ENCODE measurements at places on chromosomes 2 and 18.

DNA sequence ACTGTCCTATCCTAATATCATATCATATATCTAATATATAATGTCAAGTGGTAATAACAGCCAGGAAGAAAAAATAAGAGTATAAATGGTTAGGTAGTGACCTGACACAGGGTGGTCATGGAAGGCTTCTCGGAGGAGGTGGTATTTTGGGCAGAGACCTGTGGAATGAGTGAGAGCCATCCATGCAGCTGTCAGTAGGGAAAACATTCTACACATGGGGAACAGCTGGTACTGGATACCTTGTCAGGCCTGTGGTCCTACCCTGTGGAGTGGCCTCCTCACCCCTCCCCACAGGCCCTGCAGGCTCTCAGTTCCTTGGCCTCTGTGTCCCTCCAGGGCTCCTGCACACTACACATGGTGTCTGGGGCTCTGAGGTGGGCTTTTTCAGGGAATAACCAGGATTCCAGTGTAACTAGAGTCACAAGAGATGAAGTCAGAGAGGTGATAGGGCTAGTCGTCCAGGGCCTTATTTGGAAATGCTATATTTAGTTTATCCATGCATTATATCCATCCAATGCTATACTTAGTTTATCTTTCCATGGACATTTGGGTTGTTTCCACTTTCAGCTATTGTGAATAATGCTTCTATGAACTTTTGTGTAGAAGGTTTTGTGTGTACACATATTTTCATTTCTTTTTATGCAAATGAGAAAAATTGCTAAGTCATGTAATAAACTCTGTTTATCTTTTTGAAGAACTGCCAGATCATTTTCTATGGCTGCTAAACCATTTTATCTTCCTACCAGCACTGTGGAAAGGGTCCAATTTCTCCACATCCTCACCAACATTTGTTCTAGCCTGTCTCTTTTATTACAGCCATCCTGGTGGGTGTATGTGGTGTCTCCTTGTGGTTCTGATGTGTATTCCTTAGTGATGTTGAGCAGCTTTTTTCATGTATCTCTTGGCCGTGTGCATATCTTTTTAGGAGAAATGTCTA is 75.6 kb downstream of the TPGS2 start:
- DNase-seq: no peak

- DNase-seq: no peak
These were observed 142.4 kb upstream of the ALPP start for GRCh38 chr2:232236200-232236599.

GRCh38 chr2:223725986-223726970 is 111.1 kb downstream of the AP1S3 start:
- no peak for DNase-seq

DNA sequence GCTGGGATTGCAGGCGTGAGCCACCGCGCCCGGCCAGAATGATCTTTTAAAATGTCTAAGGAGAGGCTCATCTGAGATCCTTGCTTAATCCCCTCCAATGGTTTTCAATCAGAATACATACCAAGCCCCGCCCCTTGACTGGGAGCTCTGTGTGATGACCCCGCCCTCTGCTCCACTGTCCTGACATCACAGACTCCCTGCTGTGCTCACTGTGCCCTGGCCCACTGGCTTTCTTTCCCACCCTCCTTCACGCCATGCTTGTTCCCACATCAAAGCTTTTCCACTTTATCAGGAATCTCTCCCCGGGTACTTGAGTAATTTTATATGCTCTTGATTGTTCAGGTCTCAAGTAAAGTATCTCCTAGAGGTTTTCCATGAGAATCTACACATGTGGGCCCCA is 762.3 kb upstream of the ID2 start:
- DNase-seq: no peak

GRCh38 chr2:242004902-242005230 is 135.3 kb downstream of the RTP5 start:
- no peak for DNase-seq

GRCh38 chr2:2974982-2975381 is 402.6 kb downstream of the EIPR1 start:
- no peak for DNase-seq

GRCh38 chr2:153455403-153455802 is 23.2 kb downstream of the RPRM start:
- no peak for DNase-seq

- no peak for DNase-seq
These were observed 12.7 kb upstream of the EFR3B start for GRCh38 chr2:25029183-25029554.

GRCh38 chr2:80167284-80167808 is 137.2 kb downstream of the LRRTM1 start:
- no peak for DNase-seq

GRCh38 chr2:168884975-168885374 is 5.3 kb downstream of the SPC25 start:
- DNase-seq: no peak

DNA sequence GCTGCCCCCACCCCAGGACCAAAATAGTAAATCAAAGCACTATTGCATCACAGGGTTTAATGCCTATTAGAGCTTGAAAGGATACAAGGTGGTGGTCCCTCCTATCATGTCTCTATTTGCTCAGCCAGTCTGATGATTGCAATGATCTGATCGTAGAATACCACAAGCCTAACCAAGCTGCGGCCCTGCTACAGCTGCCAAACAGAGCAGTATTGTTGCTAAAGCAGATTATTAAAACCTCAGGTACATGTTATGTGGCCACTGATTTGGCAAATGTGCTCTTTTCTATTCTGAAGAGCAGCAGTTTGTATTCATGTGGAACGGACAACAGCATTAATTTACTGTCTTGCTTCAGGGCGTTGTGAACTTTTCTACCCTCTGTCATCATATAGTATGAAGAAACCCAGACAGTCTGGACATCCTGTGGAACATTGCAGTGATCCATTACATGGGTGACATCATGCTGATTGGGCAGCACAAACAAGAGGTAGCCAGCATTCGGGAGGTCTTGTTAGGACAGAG is 8.4 kb upstream of the VAPA start:
- DNase-seq: no peak

DNA sequence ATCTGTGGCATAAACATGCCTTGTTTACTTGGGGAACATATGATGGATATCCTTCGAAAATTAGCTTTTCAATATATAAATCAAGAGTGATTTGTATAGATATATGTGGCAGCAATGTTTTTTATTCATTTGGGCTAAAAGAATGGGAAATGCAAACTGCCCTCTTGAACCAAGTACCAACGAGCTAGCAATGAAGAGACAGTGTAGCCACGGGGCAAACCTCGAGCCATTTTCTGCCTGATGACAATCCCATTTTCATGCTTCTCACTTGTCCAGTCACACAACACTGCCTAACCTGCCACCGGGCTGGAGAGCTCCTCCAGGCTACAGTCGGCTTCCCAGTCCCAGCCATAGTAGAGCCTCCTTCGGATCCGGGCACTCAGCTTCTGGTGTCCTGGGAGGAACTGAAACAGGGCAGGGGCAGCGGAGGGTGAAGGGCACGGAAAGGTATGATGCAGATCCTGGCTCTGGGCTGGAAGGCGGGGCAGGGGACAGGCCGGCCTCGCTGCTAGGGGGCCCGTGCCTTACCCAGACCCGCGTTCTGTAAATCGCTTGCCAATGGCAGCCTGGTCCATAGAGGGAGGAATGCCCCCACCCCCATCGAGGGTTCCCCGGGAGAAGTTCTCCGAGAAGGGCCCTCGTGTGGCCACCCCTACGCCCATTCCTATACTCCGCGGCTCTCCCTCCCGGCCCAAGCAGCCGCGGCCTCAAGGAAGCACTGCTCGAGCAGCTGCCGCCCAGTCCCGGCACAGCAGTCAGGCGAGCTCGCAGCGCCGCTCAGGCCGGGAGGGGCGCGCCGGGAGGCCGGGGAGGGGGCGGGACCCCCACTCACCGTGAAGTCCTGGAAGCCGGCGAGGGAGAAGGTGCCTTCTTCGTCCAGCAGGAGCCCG is 552 bp downstream of the CNPPD1 start:
- no peak for DNase-seq

DNA sequence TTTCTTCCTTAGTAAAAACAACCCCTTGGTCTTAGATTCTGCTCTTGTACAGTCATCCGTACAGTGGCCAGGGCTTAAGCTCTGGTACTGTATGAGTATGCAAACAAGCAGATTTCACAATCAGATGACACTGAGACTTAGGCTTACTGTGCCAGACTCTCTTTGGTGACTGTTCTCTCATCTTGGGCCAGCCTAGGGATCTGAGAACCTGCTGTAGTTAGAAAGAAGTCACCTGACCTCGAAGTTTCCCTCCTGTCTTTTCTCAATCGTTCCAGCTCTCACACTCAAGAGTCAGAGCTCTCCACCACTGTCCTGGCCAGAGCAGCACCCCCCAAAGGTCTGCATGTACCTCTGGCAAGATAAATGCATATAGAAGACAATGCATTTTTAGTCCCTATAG is 63.2 kb downstream of the ZEB2 start:
- no peak for DNase-seq

DNA sequence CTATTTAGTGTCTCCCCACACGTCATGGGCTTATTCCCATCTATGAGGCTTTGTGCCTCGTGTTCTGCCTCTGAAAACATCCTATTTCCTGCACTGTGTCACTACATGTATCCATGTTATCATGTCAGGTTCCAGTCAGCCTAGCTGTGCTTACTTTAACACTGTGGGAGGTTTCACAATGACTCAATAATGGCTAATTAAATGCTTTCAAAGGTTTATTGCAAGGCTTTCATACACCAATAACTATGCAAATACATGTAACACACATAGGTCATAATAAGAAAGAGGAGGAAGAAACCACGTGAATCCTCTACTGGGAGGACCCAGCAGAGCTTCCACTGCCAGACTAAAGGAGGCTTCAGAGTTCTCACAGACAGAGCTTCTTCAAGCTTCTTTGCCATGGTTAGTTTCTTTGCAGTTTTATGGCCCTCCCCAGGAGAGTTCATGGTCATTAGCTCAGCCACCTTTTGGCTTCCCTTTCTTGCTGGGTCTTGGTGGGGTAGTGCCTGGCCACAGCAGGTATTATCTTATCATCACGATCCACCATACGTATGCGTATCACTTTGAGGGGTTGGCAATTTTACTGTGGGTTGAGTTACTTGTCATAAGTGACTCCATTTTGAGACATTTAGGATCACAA is 5.1 kb upstream of the COLEC12 start:
- DNase-seq: no peak

Data from effector CD8-positive, alpha-beta T cell (primary cell).